Chondrocyte (in vitro differentiated cells): ENCODE measurements at places on chromosomes 13 and 19. TPM values are rescaled to one million over a fixed set of nuclear protein-coding genes. Genes with fewer than 3 reads are reported as not detected.

GRCh38 chr19:31378404-31378803, 29.2 kb upstream of the TSHZ3 start:
- no peak overlapping the region for H3K27ac ChIP-seq
- peaks cover 12% of the 10 kb centered on the region for H3K4me1 ChIP-seq
- H3K27me3 ChIP-seq = peaks cover 1% of the 10 kb centered on the region
- H3K36me3 ChIP-seq = peaks cover 1% of the 10 kb centered on the region

Gene AXL
- 151 to 218 TPM (median 214 TPM) in 3 replicates for total RNA-seq

DNA sequence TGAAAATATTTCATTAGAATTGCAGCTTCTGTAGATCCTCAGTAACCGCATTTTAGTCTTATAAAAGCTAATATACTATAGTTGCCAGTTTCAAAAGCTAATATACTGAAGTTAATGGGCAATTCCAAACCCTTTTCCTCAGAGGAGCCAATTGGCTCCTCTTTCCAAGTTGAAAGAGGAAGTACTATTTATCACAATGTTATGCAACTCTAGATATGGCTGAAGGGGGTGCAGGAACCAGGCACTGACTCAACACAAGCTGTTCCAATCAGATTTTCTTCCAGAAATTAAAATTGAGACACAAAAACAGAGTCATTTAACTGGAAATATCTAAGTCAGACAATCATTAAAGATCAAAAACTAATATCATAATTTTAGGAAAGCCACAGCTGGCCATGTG, 258.9 kb downstream of the PCDH20 start:
- peaks cover 2% of the 10 kb centered on the region for H3K27me3 ChIP-seq
- H3K27ac ChIP-seq = no peak overlapping the region
- H3K4me1 ChIP-seq = no peaks in the 10 kb centered on the region

DNA sequence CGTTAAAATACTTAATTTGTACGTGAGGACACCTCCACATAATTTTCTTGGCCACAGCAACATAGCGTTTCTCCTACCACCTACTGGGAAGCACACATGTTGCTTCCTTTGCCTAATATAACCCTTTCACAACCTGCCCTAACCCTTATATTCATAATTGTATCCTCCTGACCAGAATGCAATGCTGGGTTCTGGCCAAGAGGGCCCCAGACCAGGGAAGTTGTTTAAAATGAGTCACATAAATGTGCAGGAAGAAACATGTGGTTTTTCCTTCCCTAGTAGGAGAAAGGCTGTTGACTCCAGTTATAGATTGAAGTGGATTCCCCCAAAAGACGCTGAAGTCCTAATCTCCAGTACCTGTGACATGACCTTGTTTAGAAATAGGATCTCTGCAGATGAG, 187.3 kb downstream of the NUFIP1 start:
- no peaks in the 10 kb centered on the region for H3K36me3 ChIP-seq
- no peak for DNase-seq
- peaks cover 12% of the 10 kb centered on the region for H3K4me1 ChIP-seq
- no peaks in the 10 kb centered on the region for H3K27me3 ChIP-seq
- peak overlapping the region; percentile 67 for H3K27ac ChIP-seq

Gene LSM4
- 68.1 to 84.8 TPM (median 73.0 TPM) in 3 replicates for total RNA-seq

GRCh38 chr13:32234914-32235313, 80.2 kb downstream of the ZAR1L start:
- no peak overlapping the region for H3K4me3 ChIP-seq
- H3K4me1 ChIP-seq = peaks cover 5% of the 10 kb centered on the region
- no peak overlapping the region for H3K27ac ChIP-seq
- DNase-seq = no peak
